NCI-H146 (cell line): ENCODE measurements at places on chromosomes 1 and 21.

GRCh38 chr1:115107516-115108260, 18.4 kb upstream of the TSPAN2 start:
- no peak for DNase-seq

DNA sequence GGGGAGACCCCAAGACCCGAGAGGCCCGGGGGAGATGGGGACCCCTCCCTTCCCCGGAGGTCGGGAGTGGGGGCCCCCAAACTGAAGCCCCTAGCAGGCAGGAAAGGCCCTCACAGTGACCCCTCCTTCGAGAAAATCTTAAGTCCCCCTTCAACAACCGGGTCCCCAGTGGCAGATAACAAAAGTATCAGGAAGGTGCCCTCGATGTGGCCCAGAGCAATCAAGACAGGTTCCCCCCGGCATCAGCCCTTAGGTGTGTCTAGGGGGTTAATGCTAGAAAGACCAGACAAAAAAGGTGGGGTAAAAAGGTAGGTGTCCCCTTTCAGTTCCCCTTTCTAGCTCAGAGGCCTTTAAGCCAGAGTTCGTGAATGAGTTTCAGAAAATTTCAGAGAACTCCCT, 282 bp upstream of the ECE1 start:
- DNase-seq, result no peak

GRCh38 chr1:109475261-109475660, 8.4 kb upstream of the ATXN7L2 start:
- no peak for DNase-seq

- DNase-seq, result peak; percentile 49
Measured at GRCh38 chr1:227886993-227887696, 60.6 kb downstream of the WNT9A start.

GRCh38 chr1:6588893-6589520, 9.2 kb downstream of the ZBTB48 start:
- DNase-seq, result no peak

- no peak for DNase-seq
Measured at GRCh38 chr1:36098650-36099365, 10.1 kb downstream of the ADPRS start.

DNA sequence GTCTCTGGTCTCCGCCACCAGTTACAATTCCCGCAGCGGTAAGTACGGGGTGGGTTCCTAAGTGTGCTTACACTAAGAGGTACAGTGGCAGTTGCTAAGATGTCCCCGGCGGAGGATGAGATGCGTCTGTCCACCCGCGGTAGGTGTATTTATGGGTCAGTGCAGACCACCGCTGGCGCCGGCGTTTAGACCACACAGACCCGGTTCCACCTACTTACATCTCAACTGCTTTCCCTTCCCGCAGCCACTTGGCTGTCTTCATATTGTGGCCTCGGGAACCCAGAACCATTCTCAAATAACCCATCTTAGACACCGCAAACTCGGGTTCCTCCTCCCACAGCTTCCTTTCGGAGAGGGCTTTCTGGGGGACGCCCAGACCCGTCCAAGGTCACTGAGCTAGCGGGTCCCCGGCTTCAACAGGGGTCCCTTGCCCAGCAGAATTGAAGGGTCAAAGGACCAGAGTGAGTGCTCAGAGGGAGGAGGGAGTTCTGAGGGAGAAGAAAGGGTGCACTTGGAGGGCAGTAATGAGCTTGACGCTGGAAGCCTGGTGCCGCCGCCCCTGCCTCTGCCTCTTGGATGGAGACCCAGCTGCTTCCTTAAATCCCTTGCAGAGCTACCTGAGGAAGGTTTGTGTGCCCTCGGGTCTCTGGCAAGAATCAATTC, 8.6 kb downstream of the NR5A2 start:
- DNase-seq, result no peak

GRCh38 chr1:185931438-185931837, 197.2 kb downstream of the HMCN1 start:
- no peak for DNase-seq

GRCh38 chr1:200480964-200481363, 71.1 kb upstream of the ZNF281 start:
- no peak for DNase-seq

DNA sequence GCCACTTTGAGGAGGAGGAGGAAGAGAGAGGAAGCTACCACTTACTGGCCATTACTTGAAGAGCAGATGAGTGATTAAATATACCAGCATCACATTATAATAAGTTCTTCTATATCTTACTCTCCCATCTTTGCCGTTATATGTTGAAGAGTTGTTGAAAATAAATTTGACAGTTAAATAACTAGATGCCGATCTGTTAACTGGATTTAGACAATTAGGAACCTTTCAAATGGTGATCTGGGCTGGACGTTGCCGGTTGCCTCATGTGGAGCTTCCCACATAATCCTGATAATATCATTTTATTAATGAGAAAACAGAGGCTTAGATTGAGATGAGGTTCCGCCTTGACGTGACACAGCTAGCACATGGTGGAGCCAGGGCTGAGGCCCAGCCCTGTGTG, 147.0 kb downstream of the SDCCAG8 start:
- no peak for DNase-seq
